ENCODE measurements at places on chromosomes 2 and 18.

DNA sequence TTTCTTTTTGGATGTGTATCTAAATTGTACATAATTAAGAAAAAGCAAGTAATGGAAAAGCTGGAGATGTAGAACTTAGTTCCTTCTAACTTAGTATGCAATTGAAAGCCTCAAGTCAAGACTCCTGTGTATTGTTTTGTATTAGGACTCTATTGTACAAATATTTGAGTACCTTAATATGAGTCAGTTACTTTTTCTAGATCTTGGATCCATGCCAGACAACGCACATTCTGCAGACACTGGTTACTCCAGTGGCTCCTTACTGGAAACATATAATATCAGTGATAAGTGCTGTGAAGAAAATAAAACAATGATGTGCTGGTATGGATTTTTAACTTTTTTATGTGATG is 1.5 kb downstream of the SLC39A10 start:
- no peak for DNase-seq

DNA sequence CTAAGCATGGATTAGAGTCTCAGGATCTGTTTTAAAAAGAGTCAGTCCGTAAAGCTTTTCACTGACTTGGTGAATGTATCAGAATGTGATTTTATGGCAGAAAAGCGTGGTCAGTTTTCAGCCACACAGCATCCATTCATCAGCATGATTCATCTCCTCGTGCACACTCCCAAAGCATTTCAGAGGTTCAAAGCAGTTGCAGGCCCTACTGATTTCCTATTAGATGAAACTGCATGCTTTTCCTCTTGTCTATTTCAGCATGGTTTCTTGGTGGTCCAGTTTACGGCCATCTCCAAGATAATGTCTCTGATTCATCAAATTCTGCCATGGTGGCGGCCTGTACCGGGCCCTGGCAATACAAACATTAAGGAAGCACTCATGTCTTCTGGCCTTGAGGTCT is 4.8 kb upstream of the PARD6G start:
- no peak for DNase-seq

- DNase-seq: no peak
Observed at GRCh38 chr2:234840336-234840735, 111.5 kb upstream of the SH3BP4 start.

GRCh38 chr18:7904529-7904928 is 337.4 kb downstream of the PTPRM start:
- DNase-seq: no peak

GRCh38 chr2:24809316-24810007 is 16.2 kb downstream of the CENPO start:
- no peak for DNase-seq

GRCh38 chr2:47072018-47072691 is 83.0 kb downstream of the STPG4 start:
- no peak for DNase-seq

DNA sequence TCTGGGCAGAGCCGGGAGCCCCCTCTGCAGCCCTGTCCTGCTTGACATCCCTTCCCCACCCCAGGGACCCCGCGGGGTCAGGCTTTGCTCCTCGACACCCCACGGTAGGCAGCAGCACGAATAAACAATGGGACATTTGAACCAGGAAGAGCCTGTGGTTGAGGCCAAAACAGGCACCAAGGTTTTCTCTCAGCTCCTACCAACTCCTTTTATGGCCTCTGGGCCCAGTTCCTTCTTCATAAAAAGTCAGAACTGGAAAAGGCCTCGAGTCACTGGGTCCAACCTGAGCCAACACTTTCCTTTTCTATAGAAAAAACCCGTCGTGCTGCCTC is 20.6 kb downstream of the TEX44 start:
- peak; percentile 75 for DNase-seq

DNA sequence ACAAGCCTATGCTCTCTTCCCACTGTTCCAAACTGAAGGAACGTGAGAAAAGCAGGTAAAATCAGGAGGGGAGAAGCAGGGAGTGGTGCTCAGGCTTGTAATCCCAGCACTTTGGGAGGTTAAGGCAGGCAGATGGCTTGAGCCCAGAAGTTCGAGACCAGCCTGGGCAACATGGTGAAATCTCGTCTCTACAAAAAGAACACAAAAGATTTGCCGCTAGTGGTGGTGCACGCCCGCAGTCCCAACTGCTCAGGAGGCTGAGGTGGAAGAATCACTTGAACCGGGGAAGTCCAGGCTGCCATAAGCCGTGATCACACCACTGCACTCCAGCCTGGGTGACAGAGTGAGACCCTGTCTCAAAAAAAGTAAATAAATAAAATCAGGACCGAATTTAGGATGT is 1.3 kb upstream of the TMSB10 start:
- no peak for DNase-seq

Measured in GF-D8 (cell line).